ENCODE measurements at places on chromosomes 2 and 18. TPM values are rescaled to one million over a fixed set of nuclear protein-coding genes. Genes with fewer than 3 reads are reported as not detected.

EFR3B gene
- 0.18 TPM for total RNA-seq

NT5DC4 gene
- total RNA-seq, result not detected

SH3RF3 gene
- total RNA-seq, result 8.4 TPM

VWC2L gene
- total RNA-seq, result not detected

RNF138 gene
- total RNA-seq, result 55.2 TPM

IL1RN gene
- not detected for total RNA-seq

ATP6V1B1 gene
- 1.1 TPM for total RNA-seq

LRRC30 gene
- not detected for total RNA-seq

MYO7B gene
- 0.18 TPM for total RNA-seq

UGT1A7 gene
- total RNA-seq, result not detected

TMEFF2 gene
- 0.16 TPM for total RNA-seq

GPR39 gene
- total RNA-seq, result 0.90 TPM

HOXD3 gene
- total RNA-seq, result not detected

SCN2A gene
- total RNA-seq, result not detected

KCNS3 gene
- total RNA-seq, result 7.6 TPM

AKAIN1 gene
- not detected for total RNA-seq

PRKAG3 gene
- total RNA-seq, result not detected

CAPN14 gene
- 1.1 TPM for total RNA-seq

HTR2B gene
- 1.1 TPM for total RNA-seq

PID1 gene
- 20.6 TPM for total RNA-seq

CRYGC gene
- not detected for total RNA-seq

ACTG2 gene
- not detected for total RNA-seq

NTSR2 gene
- total RNA-seq, result not detected

KIF1A gene
- not detected for total RNA-seq

RAB27B gene
- total RNA-seq, result 1.8 TPM

CTAGE1 gene
- not detected for total RNA-seq

IMMT gene
- total RNA-seq, result 57.2 TPM

MLPH gene
- 9.9 TPM for total RNA-seq

ZNF519 gene
- under 0.01 TPM for total RNA-seq

RAD51AP2 gene
- total RNA-seq, result not detected

DDX18 gene
- 24.7 TPM for total RNA-seq

VIT gene
- total RNA-seq, result 0.36 TPM

ZNF385B gene
- not detected for total RNA-seq

SLC16A14 gene
- 0.49 TPM for total RNA-seq

B4GALT6 gene
- 2.0 TPM for total RNA-seq

SERPINB4 gene
- not detected for total RNA-seq

KCNJ13 gene
- total RNA-seq, result not detected

C2orf15 gene
- not detected for total RNA-seq

SLC4A3 gene
- total RNA-seq, result 6.3 TPM

FOXD4L1 gene
- not detected for total RNA-seq

RAMP1 gene
- 13.8 TPM for total RNA-seq

B3GNT2 gene
- total RNA-seq, result 18.3 TPM

ERMN gene
- not detected for total RNA-seq

SP3 gene
- total RNA-seq, result 44.1 TPM

FRZB gene
- total RNA-seq, result 0.49 TPM

AQP12B gene
- total RNA-seq, result not detected

FABP1 gene
- not detected for total RNA-seq
